GF-D8 (cell line): ENCODE measurements at places on chromosomes 7 and 10.

GRCh38 chr10:95605163-95605562 lies 44.0 kb upstream of the SORBS1 start:
- no peak for DNase-seq

DNA sequence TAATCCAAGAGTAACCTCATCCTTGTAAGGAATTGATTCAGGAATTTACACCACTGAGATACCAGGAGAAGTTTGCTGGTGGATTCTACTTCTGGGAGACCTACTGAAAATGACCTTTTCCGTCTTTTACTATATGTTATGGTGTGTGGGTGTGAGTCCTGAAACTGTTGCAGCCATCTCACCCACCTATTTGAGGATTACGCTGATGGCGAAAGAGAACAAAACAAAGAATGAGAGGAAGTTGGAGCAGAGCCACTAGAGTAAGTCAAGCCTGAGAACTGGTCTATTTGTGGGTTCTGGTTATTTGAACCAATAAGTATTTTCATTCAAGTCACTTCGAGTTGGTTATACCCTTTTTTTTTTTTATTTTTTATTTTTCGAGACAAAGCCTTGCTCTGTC lies 12.7 kb upstream of the ABCC2 start:
- no peak for DNase-seq

DNA sequence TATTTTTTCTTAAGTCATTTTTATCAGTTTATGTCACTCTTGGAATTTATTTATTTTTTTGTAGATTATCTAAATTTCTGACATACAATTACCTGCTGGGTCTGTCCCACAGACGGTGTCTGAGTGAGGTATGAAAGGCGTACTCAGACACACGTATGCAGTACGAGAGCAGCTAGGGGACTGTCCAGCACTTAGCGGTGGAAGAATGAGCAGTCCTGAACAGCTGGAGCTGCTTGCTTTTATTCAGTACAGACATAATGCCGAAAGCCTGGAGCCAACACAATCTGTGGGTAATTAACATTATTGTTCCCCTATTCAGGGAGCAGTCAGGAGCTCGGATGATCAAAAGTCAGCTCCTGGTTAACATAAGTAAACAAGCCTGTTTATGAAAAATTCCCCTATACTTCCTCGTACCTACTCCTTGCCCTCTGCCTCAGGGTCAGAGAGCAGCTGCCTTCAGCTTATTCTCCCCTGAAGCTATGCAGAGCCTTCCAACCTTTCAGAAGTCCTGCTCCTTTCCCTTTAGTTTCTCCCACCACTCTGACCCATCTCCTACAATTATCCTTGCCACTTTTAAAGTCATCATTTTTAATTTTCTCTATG lies 488.0 kb upstream of the POM121L12 start:
- DNase-seq = no peak

GRCh38 chr10:31087011-31087410 lies 55.3 kb upstream of the ZNF438 start:
- DNase-seq = peak; percentile 9

DNA sequence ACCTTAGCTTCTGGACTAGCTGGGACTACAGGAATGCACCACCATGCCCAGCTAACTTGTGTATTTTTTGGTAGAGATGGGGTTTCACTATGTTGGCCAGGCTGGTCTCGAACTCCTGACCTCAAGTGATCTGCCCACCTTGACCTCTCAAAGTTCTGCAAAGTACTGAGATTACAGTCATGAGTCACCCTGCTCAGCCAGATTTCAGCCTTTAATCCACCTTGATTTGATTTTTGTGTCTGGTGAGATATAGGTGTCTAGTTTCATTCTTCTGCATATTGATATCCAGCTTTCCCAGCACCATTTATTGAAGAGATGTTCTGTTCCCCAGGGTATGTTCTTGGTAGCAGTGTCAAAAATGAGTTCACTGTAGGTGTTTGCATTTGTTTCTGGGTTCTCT lies 20.1 kb upstream of the CYP3A7 start:
- DNase-seq = no peak

DNA sequence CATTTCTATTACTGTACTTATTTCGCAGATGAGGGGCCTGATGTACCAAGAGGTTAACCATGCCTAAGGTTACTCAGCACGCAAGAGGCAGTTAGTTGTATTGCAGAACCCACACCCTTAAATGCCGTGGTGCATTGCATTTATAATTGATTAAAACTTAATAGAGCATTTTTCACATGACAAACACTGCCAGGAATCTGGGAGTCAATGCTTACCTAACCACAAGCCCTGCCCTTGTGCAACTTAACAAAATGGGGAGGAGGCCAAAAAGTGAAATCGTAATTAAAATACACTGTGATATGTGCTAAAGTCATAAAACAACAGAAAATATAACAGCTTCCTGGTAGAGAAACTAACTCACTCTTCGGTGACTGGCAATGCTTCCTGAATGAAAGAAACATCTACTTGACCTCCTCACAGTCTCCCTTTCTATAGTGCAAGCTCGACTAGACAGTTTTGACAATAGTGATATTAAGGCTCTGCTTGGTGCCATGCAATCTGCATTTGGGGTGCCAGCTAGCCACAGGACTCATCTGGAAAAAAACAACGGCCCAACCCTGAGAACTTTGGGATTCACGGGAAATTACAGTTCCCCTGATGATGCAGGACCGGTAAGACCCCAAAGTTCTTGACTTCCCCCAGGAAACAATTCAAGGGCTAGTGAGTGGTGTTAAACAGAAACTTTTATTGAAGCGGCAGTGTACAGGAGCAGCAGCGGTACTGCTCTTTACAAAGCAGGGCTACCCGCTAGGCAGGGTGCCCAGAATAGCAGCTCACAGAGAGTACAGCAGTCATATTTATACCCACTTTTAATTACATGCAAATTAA lies 612.4 kb downstream of the TNS3 start:
- DNase-seq = no peak

DNA sequence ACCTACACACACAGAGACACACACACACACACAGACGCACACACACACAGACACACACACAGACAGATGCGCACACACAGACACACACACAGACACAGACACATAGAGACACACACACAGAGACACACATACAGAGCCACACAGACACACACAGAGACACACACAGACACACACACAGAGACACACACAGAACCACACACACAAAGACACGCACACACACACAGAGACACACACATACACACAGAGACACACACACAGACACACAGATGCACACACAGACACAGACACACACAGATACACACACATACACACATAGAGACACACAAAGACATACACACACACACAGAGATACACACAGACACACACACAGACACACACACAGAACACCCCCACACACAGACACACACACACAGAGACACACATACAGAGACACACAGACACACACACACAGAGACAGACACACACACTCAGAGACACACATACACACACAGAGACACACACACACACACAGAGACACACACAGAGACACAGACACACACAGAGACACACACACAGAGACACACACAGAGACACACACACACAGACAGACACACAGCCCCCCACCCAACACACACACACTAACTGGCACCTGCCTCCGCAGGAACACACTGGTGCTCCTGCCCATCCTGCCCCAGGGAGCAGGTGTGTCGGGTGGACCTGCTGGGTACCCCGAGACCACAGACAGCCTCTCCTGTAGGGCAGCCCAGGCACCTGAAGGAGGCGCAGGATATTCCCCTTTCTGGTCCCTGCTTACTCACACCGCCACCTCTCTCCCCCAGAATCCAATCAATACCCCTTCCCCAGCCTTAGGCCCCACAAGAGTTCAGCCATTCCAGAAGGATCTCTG lies 5.4 kb upstream of the FZD9 start:
- no peak for DNase-seq
